ENCODE measurements at places on chromosomes 6 and 20.

DNA sequence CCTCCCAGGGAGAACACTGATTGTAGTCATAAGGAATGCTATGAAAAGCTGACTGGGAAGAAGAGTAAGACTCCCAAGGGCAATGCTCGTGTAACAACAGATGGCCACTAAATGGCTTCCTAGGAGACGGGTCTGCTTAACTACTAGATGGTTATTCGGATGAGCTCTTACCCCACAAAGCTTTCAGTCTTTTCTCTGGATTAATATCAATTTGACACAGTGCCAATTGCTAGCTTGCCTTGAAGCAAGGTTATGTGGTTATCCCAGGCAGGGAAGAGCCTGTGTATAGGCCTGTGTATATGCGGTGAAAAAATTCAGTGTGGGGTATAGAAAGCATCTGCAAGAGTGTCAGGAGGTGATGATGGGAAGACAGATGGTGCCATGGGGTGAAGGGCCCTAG lies 86.4 kb upstream of the NOX3 start:
- DNase-seq, result no peak

- no peak for DNase-seq
Measured at GRCh38 chr20:15638816-15639215, 934.4 kb downstream of the KIF16B start.

DNA sequence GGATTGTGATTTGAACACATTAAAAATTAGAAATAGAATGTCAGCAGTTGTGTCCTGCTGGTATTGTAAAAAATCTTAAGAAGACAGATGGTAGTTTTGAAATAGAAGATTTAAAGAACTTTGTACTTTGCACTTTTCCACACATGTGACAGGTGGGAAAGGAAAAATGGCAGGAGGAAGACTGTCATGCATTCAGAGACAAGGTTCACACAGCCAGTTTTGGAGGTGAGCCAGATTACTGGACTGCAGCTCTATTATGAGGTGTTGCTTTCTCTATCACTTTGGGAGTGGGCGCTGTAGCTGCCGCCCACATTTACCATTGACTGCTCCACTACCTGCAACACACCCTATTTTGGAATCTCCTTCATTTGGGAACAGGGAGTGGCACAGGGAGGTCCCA lies 12.1 kb upstream of the NDUFAF4 start:
- no peak for DNase-seq

DNA sequence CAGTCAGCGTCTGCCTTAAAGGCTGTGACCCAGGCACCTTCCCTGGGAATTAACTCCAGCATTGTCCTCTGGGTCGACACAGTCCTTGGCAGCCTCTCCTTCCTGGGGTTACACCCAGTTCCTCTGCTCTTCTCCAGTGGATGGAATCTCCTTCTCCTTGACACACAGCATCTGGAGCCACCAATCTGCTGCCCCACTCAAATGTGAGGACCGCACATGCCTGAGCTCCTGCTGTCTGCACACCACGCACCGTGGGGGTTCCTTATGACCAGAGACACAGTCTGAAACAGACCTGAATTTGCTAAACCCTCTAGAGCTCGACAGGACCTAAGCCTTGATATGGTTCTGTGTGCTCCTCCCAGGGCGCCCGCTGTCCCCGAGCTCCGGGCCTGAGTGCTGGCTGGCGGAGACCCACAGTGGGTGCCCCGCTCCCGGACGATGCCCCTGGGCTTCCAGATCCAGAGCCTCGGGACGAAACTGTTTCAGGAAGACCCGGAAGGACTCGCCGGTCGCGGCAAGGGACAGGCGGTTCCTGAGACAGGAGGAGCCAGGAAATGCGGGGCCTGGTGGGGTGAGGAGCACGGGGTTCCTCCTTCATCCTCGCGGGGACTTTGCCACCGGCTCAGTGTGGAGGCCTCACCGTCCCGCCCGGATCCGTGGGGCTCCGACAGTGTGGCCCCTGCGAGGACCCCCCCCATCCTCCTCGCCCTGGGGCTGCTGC lies 2.5 kb upstream of the RAET1G start:
- DNase-seq, result no peak
